ENCODE measurements at places on chromosomes 12 and 14.
A peak's percentile ranks its signal among the peaks of the same experiment; 100 is the strongest.

DNA sequence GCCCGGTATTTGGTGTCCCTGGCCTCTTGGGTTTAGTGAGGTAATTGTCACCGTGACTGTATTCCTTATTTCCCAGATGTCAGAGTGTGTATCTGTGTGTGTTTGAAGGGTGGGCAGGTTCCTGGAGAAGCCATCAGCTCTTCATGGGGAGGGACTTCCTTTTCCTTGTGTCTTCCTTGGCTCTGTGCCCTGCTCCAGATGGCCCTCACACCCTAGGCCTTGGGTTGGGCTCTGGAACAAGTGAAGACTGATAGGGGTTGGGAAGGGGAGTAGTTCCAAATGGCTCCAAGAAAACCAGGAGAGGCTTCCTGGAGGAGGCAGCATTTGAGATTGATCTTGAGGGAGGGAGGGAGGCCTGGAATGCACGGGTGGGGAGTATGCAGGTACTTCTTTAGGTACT is 43.8 kb upstream of the PRIMA1 start:
- H3K27ac ChIP-seq: no peak overlapping the region
- H3K4me1 ChIP-seq: no peaks in the 10 kb centered on the region
- no peak overlapping the region for H3K4me3 ChIP-seq
- DNase-seq: no peak

DNA sequence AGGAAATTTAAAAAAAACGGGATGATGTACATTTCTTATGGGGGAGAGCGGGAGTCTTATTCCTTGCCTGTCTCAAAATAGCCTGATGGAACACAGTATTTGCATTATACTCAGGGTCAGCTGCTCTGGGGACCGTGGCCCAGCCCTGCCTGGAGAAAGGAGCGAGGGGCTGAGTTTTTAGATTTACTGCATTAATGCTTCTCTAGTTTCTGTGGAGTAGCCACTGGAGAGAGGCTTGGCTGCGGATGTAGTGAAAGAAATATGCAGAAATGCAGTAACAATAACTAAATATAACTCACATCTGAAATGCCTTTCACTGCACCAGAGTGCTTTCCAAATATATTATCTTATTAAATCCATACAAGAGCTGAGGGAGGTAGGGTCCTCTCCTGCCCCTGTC is 87.6 kb upstream of the MAP1LC3B2 start:
- no peak overlapping the region for H3K4me3 ChIP-seq
- no peaks in the 10 kb centered on the region for H3K27me3 ChIP-seq
- no peak for DNase-seq
- H3K36me3 ChIP-seq: no peaks in the 10 kb centered on the region

DNA sequence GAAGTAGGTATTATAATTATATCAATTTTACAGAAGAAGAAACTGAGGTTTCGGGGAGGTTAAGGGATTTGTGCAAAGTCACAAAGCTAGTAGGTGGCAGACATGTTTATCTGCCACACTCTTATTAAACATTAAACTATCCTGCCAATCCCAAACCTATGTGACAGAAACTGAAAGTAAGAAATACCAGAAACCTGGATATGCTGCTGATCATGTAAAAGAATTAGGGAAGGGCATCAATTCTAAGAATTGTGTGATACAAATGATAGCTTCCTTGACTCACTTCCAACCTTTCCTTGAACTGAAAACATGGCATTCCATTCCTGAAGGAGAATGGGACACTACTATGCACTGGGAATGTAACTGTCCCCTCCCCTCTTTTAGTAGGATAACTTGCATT is 16.9 kb downstream of the TAOK3 start:
- no peaks in the 10 kb centered on the region for H3K36me3 ChIP-seq
- no peak overlapping the region for H3K4me3 ChIP-seq
- no peaks in the 10 kb centered on the region for H3K4me1 ChIP-seq
- H3K27me3 ChIP-seq: no peaks in the 10 kb centered on the region

- no peaks in the 10 kb centered on the region for H3K36me3 ChIP-seq
- no peaks in the 10 kb centered on the region for H3K4me1 ChIP-seq
- no peak for DNase-seq
- no peak overlapping the region for H3K4me3 ChIP-seq
- no peaks in the 10 kb centered on the region for H3K27me3 ChIP-seq
Measured at GRCh38 chr12:45634273-45634917, 95.1 kb upstream of the ARID2 start.

GRCh38 chr12:116675339-116676107 is 62.3 kb downstream of the SPRING1 start:
- no peak for DNase-seq
- H3K27me3 ChIP-seq: no peaks in the 10 kb centered on the region
- no peaks in the 10 kb centered on the region for H3K36me3 ChIP-seq
- H3K4me1 ChIP-seq: no peaks in the 10 kb centered on the region
- H3K27ac ChIP-seq: no peak overlapping the region

GRCh38 chr12:32501835-32502333 is 102.5 kb downstream of the FGD4 start:
- H3K4me3 ChIP-seq: no peak overlapping the region
- DNase-seq: no peak
- H3K27ac ChIP-seq: peak overlapping the region; percentile 18
- no peaks in the 10 kb centered on the region for H3K27me3 ChIP-seq
- peaks cover 22% of the 10 kb centered on the region for H3K4me1 ChIP-seq

GRCh38 chr12:56521590-56522371 is at the start of gene RBMS2:
Gene RBMS2, plus strand, starts transcription at chr12:56521820. Its CDS starts 204 bp downstream, at chr12:56522024.
- no peaks in the 10 kb centered on the region for H3K4me1 ChIP-seq
- DNase-seq: peak; percentile 77
- H3K36me3 ChIP-seq: no peaks in the 10 kb centered on the region
- H3K4me3 ChIP-seq: peak within 1 kb of the TSS; percentile 71
- no peaks in the 10 kb centered on the region for H3K27me3 ChIP-seq
- peak within 1 kb of the TSS; percentile 78 for H3K27ac ChIP-seq

DNA sequence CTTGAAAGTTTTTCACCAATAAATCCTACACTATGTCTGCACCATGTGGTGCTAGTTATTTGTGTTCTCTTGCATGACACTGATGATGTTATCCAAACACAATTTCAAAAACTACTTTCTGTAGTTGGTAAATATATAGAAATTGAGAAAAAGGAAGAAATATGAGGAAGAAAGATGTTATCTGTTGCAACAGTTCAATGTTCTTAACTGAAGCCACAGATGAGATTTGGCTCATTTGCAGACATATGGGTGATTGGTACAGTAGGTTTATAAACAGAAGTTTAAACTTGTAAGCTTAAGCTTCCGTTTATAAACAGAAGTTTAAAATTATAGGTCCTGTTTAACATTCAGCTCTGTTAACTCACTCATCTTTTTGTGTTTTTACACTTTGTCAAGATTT is at the start of gene CLEC12A:
Gene CLEC12A (plus strand): TSS at position 229 of the 400 bp plus-strand sequence. CDS start 188 bp downstream, outside the sequence.
- no peaks in the 10 kb centered on the region for H3K36me3 ChIP-seq
- H3K27me3 ChIP-seq: no peaks in the 10 kb centered on the region
- no peak within 1 kb of the TSS for H3K27ac ChIP-seq
- no peak within 1 kb of the TSS for H3K4me3 ChIP-seq
- no peak for DNase-seq

DNA sequence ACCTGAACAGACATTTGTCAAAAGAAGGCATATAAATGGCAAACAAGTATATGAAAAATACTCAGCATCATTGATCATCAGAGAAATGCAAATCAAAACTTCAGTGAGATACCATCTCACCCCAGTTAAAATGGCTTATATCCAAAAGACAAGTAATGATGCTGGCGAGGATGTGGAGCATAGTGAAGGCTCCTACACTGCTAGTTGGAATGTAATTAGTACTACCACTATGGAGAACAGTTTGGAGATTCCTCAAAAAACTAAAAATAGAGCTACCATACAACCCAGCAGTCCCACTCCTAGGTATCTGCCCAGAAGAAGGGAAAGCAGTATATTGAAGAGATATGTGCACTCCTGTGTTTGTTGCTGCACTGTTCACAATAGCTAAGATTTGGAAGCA is 146.1 kb downstream of the TGFB3 start:
- no peak overlapping the region for H3K4me3 ChIP-seq
- no peak overlapping the region for H3K27ac ChIP-seq
- peaks cover 8% of the 10 kb centered on the region for H3K4me1 ChIP-seq

DNA sequence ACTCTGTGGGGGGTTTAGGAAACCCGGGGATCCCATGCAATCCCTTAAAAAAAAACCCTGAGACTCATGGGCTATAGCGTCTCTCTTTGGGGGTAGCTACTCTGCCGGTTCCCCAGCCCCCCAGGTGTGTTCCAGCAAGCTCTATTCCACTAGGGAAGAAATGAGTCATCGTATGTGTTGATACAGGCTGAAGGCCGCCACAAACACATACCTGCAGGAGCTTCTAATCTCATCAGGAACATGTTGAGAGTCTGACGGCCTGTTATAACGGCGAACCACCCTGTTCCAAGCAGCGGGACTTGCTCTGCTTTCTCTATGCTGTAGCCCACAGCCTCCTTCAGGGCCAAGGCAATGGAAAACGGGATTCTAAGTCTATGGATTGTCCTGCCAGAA is 977 bp upstream of the KRT5 start:
- no peak for DNase-seq
- no peak overlapping the region for H3K4me3 ChIP-seq
- H3K27ac ChIP-seq: no peak overlapping the region

GRCh38 chr14:22850944-22851764 is 14.8 kb downstream of the MMP14 start:
- peak overlapping the region; percentile 91 for H3K27ac ChIP-seq
- H3K27me3 ChIP-seq: no peaks in the 10 kb centered on the region
- peaks cover 8% of the 10 kb centered on the region for H3K36me3 ChIP-seq
- DNase-seq: peak; percentile 80

DNA sequence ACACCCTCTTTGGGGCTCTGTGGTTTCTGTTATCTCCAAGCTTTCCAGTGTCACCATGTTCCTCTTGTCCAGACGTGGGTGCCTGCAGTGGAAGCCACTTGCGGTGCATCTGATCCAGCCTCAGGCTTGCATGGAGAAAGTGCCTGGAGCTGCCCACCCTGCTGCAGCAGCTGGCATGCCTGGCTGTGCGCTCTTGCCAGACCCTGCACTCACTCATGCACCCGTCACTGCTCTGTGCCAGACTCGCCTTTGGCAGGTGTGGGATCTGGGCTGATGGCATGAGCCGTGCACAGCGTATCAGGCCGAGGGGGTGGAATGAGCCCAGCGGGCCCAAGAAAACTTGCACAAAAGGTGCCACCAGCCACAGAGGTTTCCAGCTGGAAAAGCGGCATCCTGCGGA is 105.1 kb downstream of the MNAT1 start:
- peaks cover 14% of the 10 kb centered on the region for H3K36me3 ChIP-seq
- no peak overlapping the region for H3K27ac ChIP-seq
- H3K27me3 ChIP-seq: no peaks in the 10 kb centered on the region

GRCh38 chr12:89461190-89461589 is 63.4 kb downstream of the GALNT4 start:
- peaks cover 3% of the 10 kb centered on the region for H3K4me1 ChIP-seq
- peak overlapping the region; percentile 1 for H3K4me3 ChIP-seq
- no peaks in the 10 kb centered on the region for H3K27me3 ChIP-seq
- H3K36me3 ChIP-seq: no peaks in the 10 kb centered on the region

- H3K27ac ChIP-seq: no peak overlapping the region
- H3K4me3 ChIP-seq: no peak overlapping the region
- H3K4me1 ChIP-seq: no peaks in the 10 kb centered on the region
- DNase-seq: no peak
Measured at GRCh38 chr12:54270345-54270744, 9.6 kb downstream of the CBX5 start.

DNA sequence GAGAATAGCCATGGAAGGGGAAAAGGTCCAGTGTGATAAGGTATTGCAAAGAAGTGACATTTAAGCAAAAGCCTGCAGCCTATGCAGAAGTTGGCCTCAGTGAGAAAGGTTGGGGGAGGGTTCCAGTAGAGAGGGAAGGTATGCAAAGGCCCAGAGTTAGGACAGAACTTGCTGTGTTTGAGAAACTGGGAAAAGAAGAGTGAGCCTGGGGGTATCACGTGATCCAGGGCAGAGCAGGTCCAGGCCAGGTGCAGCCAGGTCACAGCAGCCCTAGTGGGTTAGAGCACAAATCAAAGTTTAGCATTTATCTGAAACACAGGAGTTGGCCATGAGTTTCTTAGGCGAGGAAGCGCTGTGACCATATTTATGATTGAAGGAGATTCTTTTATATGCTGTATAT is 1.6 kb downstream of the SERPINA5 start:
- DNase-seq: no peak
- no peaks in the 10 kb centered on the region for H3K4me1 ChIP-seq
- no peaks in the 10 kb centered on the region for H3K27me3 ChIP-seq
- no peak overlapping the region for H3K4me3 ChIP-seq
- no peaks in the 10 kb centered on the region for H3K36me3 ChIP-seq

GRCh38 chr14:61322799-61323290 is 1.5 kb downstream of the PRKCH start:
- DNase-seq: no peak
- no peaks in the 10 kb centered on the region for H3K4me1 ChIP-seq
- no peaks in the 10 kb centered on the region for H3K27me3 ChIP-seq
- H3K36me3 ChIP-seq: no peaks in the 10 kb centered on the region

- H3K4me3 ChIP-seq: peak overlapping the region; percentile 94
- H3K4me1 ChIP-seq: peaks cover 12% of the 10 kb centered on the region
- DNase-seq: peak; percentile 68
- H3K27me3 ChIP-seq: no peaks in the 10 kb centered on the region
- no peaks in the 10 kb centered on the region for H3K36me3 ChIP-seq
Measured at GRCh38 chr14:21097636-21098075, 799 bp downstream of the ZNF219 start.

GRCh38 chr14:92651106-92651757 is 97.2 kb downstream of the LGMN start:
- H3K36me3 ChIP-seq: peaks cover 18% of the 10 kb centered on the region
- H3K4me1 ChIP-seq: peaks cover 26% of the 10 kb centered on the region
- no peaks in the 10 kb centered on the region for H3K27me3 ChIP-seq
- H3K4me3 ChIP-seq: no peak overlapping the region
- DNase-seq: peak; percentile 80

DNA sequence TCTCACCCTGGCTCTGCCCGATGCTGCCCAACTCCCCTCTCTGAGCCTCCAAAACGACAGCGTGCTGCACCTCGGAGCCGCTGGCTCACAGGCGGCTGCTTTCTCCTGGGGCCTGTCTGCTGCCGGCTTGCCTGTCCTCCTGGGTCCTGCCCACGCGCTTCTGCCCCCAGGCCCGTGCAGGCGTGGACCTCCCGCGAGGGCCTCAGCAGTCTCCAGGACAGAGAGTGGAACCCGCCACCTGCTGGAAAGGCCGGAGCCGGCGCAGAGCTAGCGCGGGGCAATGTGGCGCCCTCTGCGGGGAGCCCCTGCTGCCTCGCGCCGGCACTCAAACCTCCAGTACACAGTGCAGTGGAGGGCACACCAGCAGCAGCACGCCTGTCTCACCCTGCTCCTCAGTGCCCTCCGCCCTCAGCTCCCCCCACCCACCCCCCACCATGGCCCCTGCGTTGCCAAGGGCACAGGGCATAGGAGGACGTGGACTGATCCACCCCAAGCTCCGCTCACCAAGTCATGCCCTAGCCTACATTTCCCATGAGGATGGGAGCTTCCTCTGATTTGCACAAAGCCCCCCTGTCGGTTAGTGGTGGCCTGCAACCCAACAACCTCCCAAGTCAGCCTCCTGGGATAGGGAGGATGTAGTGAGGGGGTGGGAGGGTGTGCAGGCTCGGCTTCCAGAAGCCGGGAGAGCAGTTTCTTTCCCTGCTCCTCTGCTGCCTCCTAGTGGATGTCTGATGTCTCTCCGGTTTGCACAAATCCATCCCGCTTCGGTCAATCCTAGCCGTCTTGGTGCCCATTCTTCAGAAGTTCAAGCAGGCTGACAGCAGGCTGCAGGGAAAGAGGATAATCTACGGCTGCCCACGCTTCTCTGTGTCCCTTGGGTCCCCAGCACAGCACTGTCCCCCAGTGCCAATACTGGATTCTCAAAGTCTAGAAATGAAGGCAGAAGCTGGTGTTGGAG is 25.2 kb downstream of the KRT8 start:
- H3K27ac ChIP-seq: no peak overlapping the region
- no peaks in the 10 kb centered on the region for H3K36me3 ChIP-seq
- peak; percentile 85 for DNase-seq
- no peaks in the 10 kb centered on the region for H3K27me3 ChIP-seq
- H3K4me1 ChIP-seq: peaks cover under 1% of the 10 kb centered on the region
- H3K4me3 ChIP-seq: no peak overlapping the region
